ENCODE measurements at places on chromosomes 11 and 22. TPM values are rescaled to one million over a fixed set of nuclear protein-coding genes. Genes with fewer than 3 reads are reported as not detected.
A peak's percentile ranks its signal among the peaks of the same experiment; 100 is the strongest.

GRCh38 chr22:40534379-40535188, 101.9 kb downstream of the MRTFA start:
- no peak for DNase-seq

Gene C11orf21
- total RNA-seq, result 0.35 TPM

- no peak for DNase-seq
These were observed 96.5 kb downstream of the ME3 start for GRCh38 chr11:86575927-86576326.

GRCh38 chr11:33347490-33348125, 90.4 kb downstream of the HIPK3 start:
- DNase-seq, result no peak

Gene SEC14L3
- total RNA-seq, result not detected

Gene RDX
- 26.8 TPM for total RNA-seq

Gene MFRP
- total RNA-seq, result not detected

Gene FERMT3
- total RNA-seq, result 19.7 TPM

Gene IGSF9B
- total RNA-seq, result 5.8 TPM

DNA sequence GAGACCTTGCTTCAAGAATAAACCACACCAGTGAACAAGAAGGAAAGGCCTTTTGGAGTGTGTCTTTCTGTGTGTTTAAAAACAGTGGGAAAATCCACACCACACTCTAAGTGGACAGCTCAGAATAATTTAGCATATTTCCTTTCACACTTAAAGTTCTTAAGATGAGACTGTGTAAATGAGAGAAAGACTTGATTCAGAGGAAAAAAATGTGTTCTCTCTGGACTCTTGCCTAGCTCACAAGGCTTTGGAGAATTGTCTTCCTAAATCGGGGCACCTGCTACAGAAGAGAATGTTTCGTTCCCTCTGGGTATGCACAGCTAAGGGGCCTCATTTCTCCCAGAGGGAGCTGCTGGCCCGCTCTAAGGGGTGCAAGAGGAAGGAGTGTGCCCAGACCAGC, 28.4 kb upstream of the CRTAM start:
- no peak for DNase-seq

Gene ADAMTS15
- 3.5 TPM for total RNA-seq

Gene KCNJ1
- total RNA-seq, result not detected

- no peak for DNase-seq
These were observed 15.9 kb upstream of the NFRKB start for GRCh38 chr11:129911298-129911697.

DNA sequence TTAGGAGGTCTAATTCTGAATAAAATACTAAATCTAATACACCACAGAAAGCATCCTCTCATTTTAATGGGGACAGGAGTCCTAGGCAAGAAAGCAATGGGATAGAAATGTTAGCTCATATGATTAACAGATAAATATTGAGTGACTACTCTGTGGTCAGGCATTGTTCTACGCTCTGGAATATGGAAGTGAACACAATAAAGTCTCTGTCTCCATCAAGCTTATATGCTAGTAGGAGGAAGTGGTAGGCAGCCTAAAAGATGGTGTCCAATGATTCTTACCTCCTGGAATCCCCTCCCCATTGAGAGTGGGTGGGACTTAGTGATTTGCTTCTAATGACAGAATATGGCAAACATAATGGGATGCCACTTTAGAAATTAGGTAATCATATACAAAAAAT, 160.3 kb upstream of the PDGFD start:
- DNase-seq, result no peak

- DNase-seq, result no peak
These were observed 458.9 kb upstream of the CADM1 start for GRCh38 chr11:115963156-115963555.

DNA sequence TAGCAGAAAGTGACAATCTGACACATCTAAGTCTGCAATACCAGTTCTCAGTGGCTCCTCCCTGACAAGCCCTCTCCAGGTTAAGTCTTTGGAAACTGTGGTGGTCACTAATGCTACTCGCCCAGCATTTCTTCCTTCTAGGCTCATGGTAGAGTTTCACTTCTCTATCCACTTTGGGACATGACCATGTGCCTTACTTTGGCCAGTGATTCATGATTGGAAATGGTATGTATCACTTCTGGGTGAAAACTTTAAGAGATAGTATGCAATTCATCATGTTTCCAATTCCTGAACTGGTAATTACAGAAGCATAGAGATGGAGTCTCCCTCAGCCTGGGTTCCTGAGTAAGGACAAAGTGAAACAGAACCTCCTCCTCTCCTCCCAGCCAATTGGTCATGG, 151.5 kb upstream of the LMO1 start:
- no peak for DNase-seq

DNA sequence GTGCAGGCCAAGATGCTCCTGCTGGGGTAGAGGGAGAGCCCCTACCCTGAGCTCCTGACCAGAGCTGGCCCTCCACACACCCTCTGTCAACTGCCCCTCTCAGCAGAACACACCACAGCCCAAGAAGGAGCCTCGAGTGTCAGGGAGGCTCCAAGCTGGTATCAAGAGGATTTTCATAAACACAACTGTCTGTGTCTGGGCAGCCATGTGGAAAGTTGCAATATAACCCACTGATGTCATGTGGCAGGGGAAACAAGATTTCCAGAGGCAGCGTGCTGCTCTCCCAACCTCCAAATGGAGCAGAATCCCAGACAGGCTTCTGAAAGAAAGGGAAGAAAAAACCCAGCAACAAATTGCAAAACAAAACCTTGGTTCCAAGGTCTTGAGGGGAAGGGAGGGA, 569.9 kb downstream of the BUD13 start:
- no peak for DNase-seq

DNA sequence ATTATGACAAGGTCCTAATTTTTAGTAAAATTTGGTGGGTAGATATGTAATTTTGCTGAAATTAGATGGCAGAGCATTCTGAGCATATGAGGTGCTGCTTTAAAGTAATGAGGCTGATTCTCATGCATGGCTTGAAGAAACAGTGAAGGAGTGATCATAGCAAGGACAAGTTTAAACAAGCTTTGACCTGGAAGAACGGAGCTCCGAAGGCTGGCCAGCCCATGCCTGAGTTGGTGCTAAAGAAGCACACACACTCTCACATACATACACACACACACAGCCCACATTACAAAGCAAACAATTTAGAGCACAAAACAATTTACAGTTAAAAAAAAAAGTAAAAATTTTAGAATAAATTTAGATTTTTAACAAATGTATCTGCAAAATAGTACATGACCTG, 150.7 kb downstream of the DCDC1 start:
- DNase-seq, result no peak

DNA sequence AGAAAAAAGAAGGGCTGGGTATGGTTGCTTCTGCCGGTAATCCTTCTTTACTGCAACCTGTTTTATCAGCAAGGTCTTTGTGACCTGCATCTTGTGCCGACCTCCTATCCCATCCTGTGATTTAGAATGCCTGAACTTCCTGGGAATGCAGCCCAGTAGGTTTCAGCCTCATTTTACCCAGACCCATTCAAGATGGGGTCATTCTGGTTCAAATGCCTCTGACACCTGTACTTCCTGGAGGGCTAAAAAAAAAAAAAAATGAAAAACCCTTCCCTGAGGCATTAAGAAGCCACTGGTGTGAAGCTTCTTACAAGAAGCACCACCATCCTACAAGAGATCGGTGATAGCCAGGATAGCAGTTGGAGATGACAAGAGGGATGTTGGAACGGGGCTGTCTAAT, 54.6 kb upstream of the TREH start:
- no peak for DNase-seq

DNA sequence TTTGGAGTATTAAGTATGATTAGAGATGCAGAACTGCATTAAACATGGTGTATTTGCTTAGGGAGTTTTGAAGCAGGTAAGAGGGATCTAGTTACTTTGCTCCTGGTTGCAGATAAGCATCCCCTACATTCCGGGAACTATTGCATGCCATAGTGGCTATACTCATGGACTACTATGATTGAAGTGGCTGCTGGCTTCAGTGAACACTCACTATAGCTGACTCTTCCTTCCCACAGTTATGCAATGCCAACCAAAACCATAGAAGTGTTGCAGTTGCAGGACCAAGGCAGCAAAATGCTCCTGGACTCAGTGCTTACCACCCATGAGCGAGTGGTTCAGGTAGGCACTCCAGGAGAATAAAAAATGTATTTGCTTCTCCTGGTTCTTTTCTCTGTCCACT, 17.0 kb downstream of the COA4 start:
- no peak for DNase-seq

GRCh38 chr11:76033699-76034098, 172.6 kb downstream of the WNT11 start:
- DNase-seq, result no peak

DNA sequence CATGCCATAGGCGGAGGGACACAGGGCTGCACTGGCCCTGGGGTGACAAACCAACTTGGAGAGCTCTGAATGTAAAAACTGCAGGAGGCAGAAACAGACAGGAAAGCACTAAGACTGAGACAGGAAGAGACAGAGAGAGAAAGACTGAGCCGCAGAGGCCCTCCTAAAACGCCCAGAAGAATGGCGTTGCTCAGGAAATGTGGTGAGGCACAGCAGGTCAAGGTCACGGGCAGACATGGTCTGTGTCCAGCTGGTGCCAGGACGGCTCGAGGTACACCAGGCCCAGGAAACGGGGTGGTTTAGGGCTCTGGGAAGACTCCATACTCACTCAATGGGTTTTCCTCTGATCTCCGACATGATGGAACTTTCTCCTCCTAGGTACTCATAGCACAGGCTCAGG, 29.1 kb downstream of the MAFF start:
- no peak for DNase-seq

GRCh38 chr22:49468487-49469198, 359.0 kb downstream of the BRD1 start:
- no peak for DNase-seq

GRCh38 chr11:77557553-77557952, 32.2 kb upstream of the AQP11 start:
- peak; percentile 50 for DNase-seq

Gene ELMOD1
- total RNA-seq, result 0.57 TPM

DNA sequence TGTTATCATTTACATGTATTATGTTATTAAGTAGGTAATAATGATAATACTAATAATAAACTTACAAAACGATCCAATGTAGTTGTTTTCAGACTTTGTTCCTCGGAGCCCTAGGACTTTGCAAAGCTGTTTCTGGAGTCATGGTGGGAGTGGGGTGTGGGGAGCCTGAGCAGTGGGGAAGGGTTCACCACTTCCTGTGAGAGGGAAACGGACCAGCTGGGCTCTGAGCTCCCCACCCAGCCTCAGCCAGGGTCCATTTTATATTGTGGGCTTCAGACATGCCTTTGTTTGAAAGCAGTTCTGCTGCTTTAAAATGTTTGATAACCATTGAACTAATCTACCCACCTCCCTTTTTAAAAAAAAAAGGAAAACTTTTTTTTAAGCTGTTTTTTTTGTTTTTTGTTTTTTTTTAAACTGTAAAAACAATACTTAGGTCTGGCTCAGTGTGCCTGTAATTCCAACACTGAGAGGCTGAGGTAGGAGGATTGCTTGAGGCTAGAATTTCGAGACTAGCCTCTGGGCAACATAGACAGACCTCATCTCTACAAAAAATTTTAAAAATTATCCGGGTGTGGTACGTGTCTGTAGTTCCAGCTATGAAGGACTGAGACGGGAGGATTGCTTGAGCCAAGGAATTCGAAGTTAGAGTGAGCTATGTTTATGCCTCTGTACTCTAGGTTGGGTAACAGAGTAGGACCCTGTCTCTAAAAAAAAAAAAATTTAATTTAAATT, 7.0 kb downstream of the SERPING1 start:
- DNase-seq, result no peak

Gene CNTN5
- total RNA-seq, result not detected

- DNase-seq, result no peak
These were observed 98.2 kb upstream of the IGLL5 start for GRCh38 chr22:22789233-22789921.

- no peak for DNase-seq
These were observed 6.1 kb downstream of the APLNR start for GRCh38 chr11:57230791-57231538.

- DNase-seq, result no peak
These were observed 14.1 kb upstream of the SELENOH start for GRCh38 chr11:57727185-57727584.

GRCh38 chr11:37465221-37465620, 867.2 kb upstream of the RAG2 start:
- DNase-seq, result no peak

DNA sequence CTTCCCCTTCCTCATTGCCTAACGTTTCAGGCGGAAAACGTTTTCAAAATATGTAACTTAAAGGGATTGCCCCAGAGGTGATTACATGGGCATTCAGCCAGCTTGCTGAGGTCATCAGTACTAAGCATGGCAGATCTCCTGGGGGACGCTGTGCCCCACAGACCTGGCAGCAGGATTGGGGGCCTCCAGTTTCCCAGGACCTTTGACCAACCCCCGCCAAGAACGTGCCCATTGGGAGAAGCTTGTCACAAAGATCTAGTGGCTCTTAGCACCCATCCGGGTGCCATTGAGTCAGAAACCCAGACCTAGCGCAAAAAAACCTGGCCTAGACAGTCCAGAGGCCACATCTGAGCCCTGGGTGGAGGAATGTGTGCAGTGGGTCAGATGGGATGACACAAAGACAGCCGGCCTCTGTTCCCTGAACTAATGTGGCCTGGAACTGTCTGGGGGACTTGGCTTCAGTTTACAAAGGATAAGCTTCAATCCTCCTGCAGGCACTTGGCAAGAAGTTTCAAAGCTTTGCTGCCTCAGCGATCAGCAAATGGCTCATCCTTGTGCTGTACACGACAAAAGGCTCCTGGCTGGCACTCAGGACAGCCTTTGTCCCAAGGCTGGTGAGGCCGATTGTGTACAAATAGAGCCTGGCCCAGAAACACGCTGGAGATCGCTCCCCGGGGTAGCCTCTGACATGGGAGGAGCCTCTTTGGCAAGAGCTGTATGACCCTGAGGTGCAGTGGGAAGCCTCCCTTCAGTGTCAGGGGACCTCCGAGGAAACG, 9.5 kb downstream of the C1QTNF6 start:
- DNase-seq, result peak; percentile 87

Gene RBFOX2
- 46.0 TPM for total RNA-seq

Gene RASGRP2
- 25.6 TPM for total RNA-seq

DNA sequence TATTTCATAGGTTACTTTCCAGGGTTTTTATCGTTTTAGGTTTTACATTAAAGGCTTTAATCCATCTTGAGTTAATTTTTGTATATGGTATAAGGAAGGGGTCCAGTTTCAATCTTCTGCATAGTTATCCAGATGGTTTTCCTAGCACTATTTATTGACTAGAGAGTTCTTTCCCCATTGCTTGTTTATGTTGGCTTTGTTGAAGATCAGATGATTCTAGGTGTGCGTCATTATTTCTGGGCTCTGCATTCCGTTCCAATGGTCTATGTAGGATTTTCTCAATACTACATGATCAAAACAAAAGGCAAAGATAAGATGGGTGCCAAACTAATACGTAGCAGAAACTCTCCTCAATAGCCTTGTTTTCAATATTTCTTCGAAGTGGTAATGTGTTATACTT, 14.3 kb upstream of the RIC3 start:
- no peak for DNase-seq

- DNase-seq, result no peak
These were observed 30.4 kb downstream of the STIM1 start for GRCh38 chr11:3885855-3886254.

DNA sequence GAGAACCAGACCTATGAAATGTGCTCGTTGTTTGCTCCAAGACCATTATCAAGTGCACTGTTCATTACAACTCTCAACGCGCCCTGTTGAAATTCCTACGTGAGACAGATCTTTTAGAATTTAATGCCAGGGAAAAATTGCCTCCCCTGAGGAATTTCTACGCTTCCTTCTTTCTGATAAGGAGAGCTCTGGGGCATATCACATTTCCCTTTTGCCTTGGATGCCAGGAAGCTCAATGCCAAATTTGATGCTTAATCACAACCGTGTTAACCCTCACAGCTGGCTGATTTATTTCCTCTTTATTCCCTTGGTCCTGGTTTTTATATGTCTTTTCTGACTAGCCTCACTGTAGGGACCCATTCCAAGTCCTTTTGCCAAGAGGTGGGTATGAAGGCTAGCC, 109.4 kb downstream of the MICAL2 start:
- no peak for DNase-seq

Gene MMP12
- 5.4 TPM for total RNA-seq
